ENCODE measurements at places on chromosomes 11 and 22.
A peak's percentile ranks its signal among the peaks of the same experiment; 100 is the strongest.

DNA sequence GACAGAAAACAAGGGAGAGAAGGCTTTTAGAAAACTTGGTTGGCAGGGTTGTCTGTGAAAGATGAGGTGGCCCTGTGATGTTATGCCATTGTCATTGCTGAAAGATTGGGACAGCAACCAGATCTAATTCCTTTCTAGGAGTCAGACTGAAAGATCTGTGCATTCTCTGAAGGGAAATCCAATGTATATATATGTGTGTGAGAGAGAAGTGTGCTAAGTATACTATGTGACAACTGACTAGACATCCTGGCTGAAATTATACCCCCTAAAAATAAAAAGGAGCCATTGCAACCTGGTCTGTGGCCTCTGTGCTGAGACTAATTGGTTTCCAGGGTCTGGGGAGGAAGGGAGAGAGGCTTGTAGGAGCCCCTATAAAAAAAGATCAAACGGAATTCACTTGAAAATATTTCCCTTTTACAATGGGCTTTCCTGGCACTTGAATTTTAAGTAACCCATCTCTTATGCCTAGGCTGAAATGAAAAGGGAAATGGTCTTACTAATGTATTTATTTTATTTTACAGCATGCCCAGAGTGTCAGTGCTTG is 1.2 kb upstream of the MPPED2 start:
- no peak for DNase-seq

- no peak for DNase-seq
These were observed 98.5 kb upstream of the RTL6 start for GRCh38 chr22:44596396-44597125.

GRCh38 chr11:130213143-130213978 is 53.8 kb downstream of the ST14 start:
- DNase-seq = peak; percentile 27

- DNase-seq = no peak
These were observed 360.5 kb downstream of the BUD13 start for GRCh38 chr11:116412118-116412889.

- no peak for DNase-seq
These were observed 22.9 kb upstream of the PAFAH1B2 start for GRCh38 chr11:117121176-117121575.

- no peak for DNase-seq
These were observed 25.5 kb upstream of the CREB3L1 start for GRCh38 chr11:46251954-46252353.

- DNase-seq = no peak
These were observed 195.5 kb upstream of the CADM1 start for GRCh38 chr11:115699733-115700132.

Data from effector memory CD4-positive, alpha-beta T cell (primary cell).